Osteoblast (primary cell): ENCODE measurements at places on chromosomes 3 and 15. TPM values are rescaled to one million over a fixed set of nuclear protein-coding genes. Genes with fewer than 3 reads are reported as not detected.

The DET1 gene
- 7.6 and 9.4 TPM in 2 replicates for total RNA-seq

The GXYLT2 gene
- 75.1 and 77.4 TPM in 2 replicates for total RNA-seq

The SLITRK3 gene
- total RNA-seq: not detected in 2 replicates

The UROC1 gene
- total RNA-seq: not detected in 2 replicates

The AADAC gene
- total RNA-seq: not detected in 2 replicates

The ZNF501 gene
- 6.5 and 7.2 TPM in 2 replicates for total RNA-seq

The APBA2 gene
- total RNA-seq: 6.2 and 8.8 TPM in 2 replicates

The SLC2A2 gene
- not detected in 2 replicates for total RNA-seq

The EPHA3 gene
- 10.9 and 12.7 TPM in 2 replicates for total RNA-seq

The FBN1 gene
- total RNA-seq: 1,453 and 1,556 TPM in 2 replicates

The CAMKV gene
- not detected in 2 replicates for total RNA-seq

The CCR2 gene
- not detected in 2 replicates for total RNA-seq

The WDR72 gene
- total RNA-seq: not detected in 2 replicates

The ZMAT3 gene
- total RNA-seq: 47.0 and 56.0 TPM in 2 replicates

The CCR8 gene
- total RNA-seq: not detected in 2 replicates

The PLS1 gene
- total RNA-seq: 0.88 and 1.1 TPM in 2 replicates

The ST3GAL6 gene
- total RNA-seq: 2.2 and 2.7 TPM in 2 replicates

The OCA2 gene
- not detected in 2 replicates for total RNA-seq

The LINGO1 gene
- total RNA-seq: under 0.01 and 1.1 TPM in 2 replicates

The SKOR1 gene
- total RNA-seq: 0.29 and 0.36 TPM in 2 replicates

The TEX55 gene
- total RNA-seq: not detected in 2 replicates

The TM4SF1 gene
- total RNA-seq: 209 and 210 TPM in 2 replicates

The HRG gene
- total RNA-seq: not detected in 2 replicates

The ZFYVE19 gene
- total RNA-seq: 17.4 and 18.0 TPM in 2 replicates

The GOLGA6L7 gene
- total RNA-seq: not detected in 2 replicates

The CKMT1A gene
- total RNA-seq: not detected in 2 replicates

The P3H2 gene
- total RNA-seq: 8.3 and 13.4 TPM in 2 replicates

The RPLP1 gene
- total RNA-seq: 71.7 and 94.6 TPM in 2 replicates

The AGBL1 gene
- not detected in 2 replicates for total RNA-seq

The SPTBN5 gene
- under 0.01 and 0.36 TPM in 2 replicates for total RNA-seq

The ZNF619 gene
- total RNA-seq: 6.5 and 8.5 TPM in 2 replicates

The LRRN1 gene
- 3.5 and 4.0 TPM in 2 replicates for total RNA-seq

The FANCD2OS gene
- total RNA-seq: not detected in 2 replicates

The RTP3 gene
- total RNA-seq: not detected in 2 replicates

The PGBD4 gene
- 1.8 and 2.1 TPM in 2 replicates for total RNA-seq

The DZIP1L gene
- total RNA-seq: 32.7 and 42.3 TPM in 2 replicates

The GUCA1C gene
- total RNA-seq: not detected in 2 replicates

The MYRIP gene
- total RNA-seq: under 0.01 TPM in 2 replicates
